ENCODE measurements at places on chromosomes 4 and X. TPM values are rescaled to one million over a fixed set of nuclear protein-coding genes. Genes with fewer than 3 reads are reported as not detected.

Gene PLAC1
- total RNA-seq, result not detected

Gene HSFX1
- total RNA-seq, result 1.7 TPM

Gene RELL1
- total RNA-seq, result 53.2 TPM

Gene SPATA4
- 0.23 TPM for total RNA-seq

Gene SPANXA1
- not detected for total RNA-seq

All from smooth muscle cell of the pulmonary artery (primary cell).